ENCODE measurements at places on chromosomes 4 and X. TPM values are rescaled to one million over a fixed set of nuclear protein-coding genes. Genes with fewer than 3 reads are reported as not detected.

DNA sequence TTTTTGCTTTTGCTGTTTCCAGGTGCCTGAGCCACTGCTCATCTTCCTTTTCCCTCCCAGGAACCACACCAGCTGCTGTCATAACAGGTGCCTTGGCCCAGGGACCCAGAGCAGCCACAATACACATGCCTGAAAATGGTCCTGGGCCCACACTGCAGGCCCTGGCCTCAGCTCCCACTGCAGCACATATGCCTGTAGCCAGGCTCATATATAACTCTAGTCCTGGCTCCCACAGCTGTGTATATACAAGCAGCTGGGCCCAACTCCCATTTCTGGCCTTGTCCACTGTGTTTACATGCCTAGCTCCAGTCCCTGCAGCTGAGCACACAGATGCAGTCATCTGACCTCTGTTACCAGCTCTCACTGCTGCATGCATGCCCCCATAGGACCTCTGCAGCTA is 930.5 kb downstream of the ADGRL3 start:
- H3K4me1 ChIP-seq, result no peaks in the 10 kb centered on the region
- no peak overlapping the region for H3K4me3 ChIP-seq
- no peak for DNase-seq

- H3K27ac ChIP-seq, result peak overlapping the region; percentile 28
- peaks cover 9% of the 10 kb centered on the region for H3K36me3 ChIP-seq
- peaks cover 40% of the 10 kb centered on the region for H3K4me1 ChIP-seq
- DNase-seq, result peak; percentile 41
Observed at GRCh38 chr4:41939016-41939626, 3.9 kb downstream of the TMEM33 start.

GRCh38 chr4:126395664-126396063 is 1080.9 kb downstream of the FAT4 start:
- H3K36me3 ChIP-seq, result no peaks in the 10 kb centered on the region
- no peak for DNase-seq
- no peak overlapping the region for H3K4me3 ChIP-seq
- no peaks in the 10 kb centered on the region for H3K27me3 ChIP-seq
- H3K4me1 ChIP-seq, result no peaks in the 10 kb centered on the region

The ADAM29 gene
- total RNA-seq, result not detected

GRCh38 chrX:105565856-105566255 is 256.5 kb upstream of the NRK start:
- no peaks in the 10 kb centered on the region for H3K27me3 ChIP-seq
- no peak overlapping the region for H3K27ac ChIP-seq
- H3K4me1 ChIP-seq, result no peaks in the 10 kb centered on the region
- no peak for DNase-seq
- no peaks in the 10 kb centered on the region for H3K36me3 ChIP-seq
- H3K4me3 ChIP-seq, result no peak overlapping the region

- no peak overlapping the region for H3K27ac ChIP-seq
- no peak overlapping the region for H3K4me3 ChIP-seq
- H3K27me3 ChIP-seq, result no peaks in the 10 kb centered on the region
Observed at GRCh38 chr4:16464651-16465050, 238.4 kb upstream of the TAPT1 start.

- no peak overlapping the region for H3K4me3 ChIP-seq
- no peak for DNase-seq
- no peaks in the 10 kb centered on the region for H3K27me3 ChIP-seq
- no peak overlapping the region for H3K27ac ChIP-seq
Observed at GRCh38 chrX:137067147-137067546, 33.4 kb upstream of the GPR101 start.

The JCHAIN gene
- total RNA-seq, result 0.60 TPM

- H3K27ac ChIP-seq, result peak overlapping the region; percentile 9
- no peak for DNase-seq
- no peaks in the 10 kb centered on the region for H3K27me3 ChIP-seq
- peaks cover 15% of the 10 kb centered on the region for H3K4me1 ChIP-seq
Observed at GRCh38 chr4:139808808-139809756, 143.5 kb downstream of the MGST2 start.

- no peaks in the 10 kb centered on the region for H3K27me3 ChIP-seq
- peak; percentile 11 for DNase-seq
- H3K36me3 ChIP-seq, result no peaks in the 10 kb centered on the region
- H3K4me3 ChIP-seq, result no peak overlapping the region
- peak overlapping the region; percentile 57 for H3K27ac ChIP-seq
Observed at GRCh38 chr4:147984065-147984777, 252.3 kb downstream of the ARHGAP10 start.

The PASD1 gene
- not detected for total RNA-seq

The CAPN6 gene
- 1.2 TPM for total RNA-seq
